ENCODE measurements at places on chromosomes 2 and 18. TPM values are rescaled to one million over a fixed set of nuclear protein-coding genes. Genes with fewer than 3 reads are reported as not detected.

Gene MC5R
- total RNA-seq: not detected

Gene CDCA7
- total RNA-seq: 1.1 TPM

Gene SERPINB11
- not detected for total RNA-seq

Gene STPG4
- total RNA-seq: not detected

Gene SERPINB8
- total RNA-seq: 4.7 TPM

Gene CRYBA2
- not detected for total RNA-seq

Gene TRIM54
- 5.5 TPM for total RNA-seq

Gene CRACDL
- 116 TPM for total RNA-seq

Gene BOLL
- total RNA-seq: not detected

Gene WNT10A
- total RNA-seq: 1.5 TPM

Gene PSMA8
- total RNA-seq: not detected

Gene REG1B
- not detected for total RNA-seq

Gene HIBCH
- 42.7 TPM for total RNA-seq

Gene SERPINB13
- total RNA-seq: not detected

Gene DSG1
- 0.46 TPM for total RNA-seq

Gene UGT1A7
- total RNA-seq: not detected

Gene UPP2
- 3.3 TPM for total RNA-seq

Gene GALNT3
- total RNA-seq: 4.6 TPM

Gene EVX2
- not detected for total RNA-seq

Gene GAREM2
- 10.1 TPM for total RNA-seq

Gene ADGRF3
- total RNA-seq: 3.3 TPM

Gene DNAH7
- 19.8 TPM for total RNA-seq

Gene GTF2A1L
- not detected for total RNA-seq

Gene KIF5C
- 485 TPM for total RNA-seq

Gene GCFC2
- total RNA-seq: 28.7 TPM

Gene ALKAL2
- 2.9 TPM for total RNA-seq

Gene CCDC85A
- total RNA-seq: 31.6 TPM

All from dorsolateral prefrontal cortex (tissue), 122 donors.